ENCODE measurements at places on chromosomes 4 and X. TPM values are rescaled to one million over a fixed set of nuclear protein-coding genes. Genes with fewer than 3 reads are reported as not detected.

GRCh38 chrX:38768079-38768478, 33.2 kb upstream of the MID1IP1 start:
- H3K4me3 ChIP-seq = no peak overlapping the region
- no peak overlapping the region for H3K27ac ChIP-seq
- H3K27me3 ChIP-seq = no peaks in the 10 kb centered on the region

GRCh38 chr4:960140-960635, 13.2 kb downstream of the DGKQ start:
- H3K27me3 ChIP-seq = no peaks in the 10 kb centered on the region
- H3K4me1 ChIP-seq = no peaks in the 10 kb centered on the region
- H3K27ac ChIP-seq = no peak overlapping the region
- no peak overlapping the region for H3K4me3 ChIP-seq

GRCh38 chrX:49960061-49960460, 37.7 kb downstream of the CLCN5 start:
- no peaks in the 10 kb centered on the region for H3K4me1 ChIP-seq
- H3K36me3 ChIP-seq = no peaks in the 10 kb centered on the region
- no peak overlapping the region for H3K27ac ChIP-seq
- no peak for DNase-seq

The PABPC5 gene
- 10.3 TPM for total RNA-seq

The HMGN5 gene
- total RNA-seq = 7.8 TPM

The FAT1 gene
- total RNA-seq = 82.3 TPM

Measured in cardiac muscle cell (in vitro differentiated cells and primary cell).